ENCODE measurements at places on chromosomes 12 and 14.

DNA sequence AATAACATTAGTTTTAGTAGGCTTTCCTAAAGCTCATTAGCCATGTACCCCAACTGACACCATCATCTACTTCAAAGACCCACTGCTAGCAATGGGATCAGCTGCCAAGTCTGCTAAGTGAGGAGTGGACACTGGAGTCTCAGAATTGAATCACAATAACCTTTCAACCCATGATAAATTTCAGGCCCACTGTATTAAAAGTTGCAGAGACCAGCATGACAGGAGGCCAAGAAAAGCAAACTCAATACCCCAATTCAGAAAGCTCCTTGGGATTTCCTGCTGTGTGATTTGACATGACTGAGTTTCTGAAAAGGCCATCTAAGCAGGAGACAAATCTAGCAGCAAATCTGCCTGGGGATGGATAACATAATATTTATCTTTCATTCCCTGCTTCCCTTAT lies 320.7 kb downstream of the NELL2 start:
- DNase-seq = no peak

GRCh38 chr12:129606239-129606638 lies 297.6 kb downstream of the TMEM132D start:
- DNase-seq = no peak

DNA sequence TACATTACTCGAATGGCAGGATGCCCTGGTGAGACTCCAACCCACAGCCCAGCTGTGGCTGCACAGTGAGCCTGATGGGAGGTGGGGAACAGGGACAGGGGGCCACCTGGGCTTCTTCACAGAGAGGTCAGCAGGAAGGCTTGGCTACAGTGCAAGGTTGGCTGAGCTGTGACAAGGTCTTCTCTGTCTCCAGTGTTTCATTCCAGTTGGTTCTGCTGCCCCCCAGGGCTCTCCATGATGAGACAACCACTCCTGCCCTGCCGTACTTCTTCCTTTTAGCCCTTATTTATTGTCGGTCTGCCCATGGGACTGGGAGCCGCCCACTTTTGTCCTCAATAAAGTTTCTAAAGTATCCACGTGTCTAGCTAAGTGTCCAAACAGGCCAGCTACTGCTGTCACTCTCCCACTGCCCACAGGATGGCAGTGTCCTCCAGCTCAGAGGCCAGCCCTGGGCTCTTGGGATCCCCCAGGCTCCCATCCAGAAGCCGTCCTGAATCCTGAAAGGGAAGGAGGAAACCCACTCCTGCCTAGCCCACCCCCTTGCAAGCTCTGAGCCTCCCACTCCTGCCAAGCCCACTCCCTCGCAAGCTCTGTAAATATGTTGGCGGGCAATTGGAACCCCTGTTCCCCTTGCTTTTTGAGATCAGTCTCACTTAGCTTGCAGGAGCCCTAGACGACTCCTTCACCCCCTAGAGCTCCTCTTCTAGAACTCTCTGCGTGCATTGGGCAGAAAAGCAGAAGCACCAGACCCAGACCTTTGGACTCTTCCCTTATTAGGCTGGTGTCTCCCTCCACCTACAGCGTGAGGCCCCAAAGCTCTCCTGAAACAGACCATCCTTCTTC lies 5.4 kb downstream of the C1QL4 start:
- DNase-seq = peak; percentile 44

GRCh38 chr14:75927564-75928087 lies 54.2 kb downstream of the TGFB3 start:
- DNase-seq = no peak

GRCh38 chr14:104637546-104638003 lies 33.0 kb upstream of the TMEM179 start:
- no peak for DNase-seq

GRCh38 chr14:72054911-72055310 lies 122.7 kb downstream of the RGS6 start:
- DNase-seq = no peak

DNA sequence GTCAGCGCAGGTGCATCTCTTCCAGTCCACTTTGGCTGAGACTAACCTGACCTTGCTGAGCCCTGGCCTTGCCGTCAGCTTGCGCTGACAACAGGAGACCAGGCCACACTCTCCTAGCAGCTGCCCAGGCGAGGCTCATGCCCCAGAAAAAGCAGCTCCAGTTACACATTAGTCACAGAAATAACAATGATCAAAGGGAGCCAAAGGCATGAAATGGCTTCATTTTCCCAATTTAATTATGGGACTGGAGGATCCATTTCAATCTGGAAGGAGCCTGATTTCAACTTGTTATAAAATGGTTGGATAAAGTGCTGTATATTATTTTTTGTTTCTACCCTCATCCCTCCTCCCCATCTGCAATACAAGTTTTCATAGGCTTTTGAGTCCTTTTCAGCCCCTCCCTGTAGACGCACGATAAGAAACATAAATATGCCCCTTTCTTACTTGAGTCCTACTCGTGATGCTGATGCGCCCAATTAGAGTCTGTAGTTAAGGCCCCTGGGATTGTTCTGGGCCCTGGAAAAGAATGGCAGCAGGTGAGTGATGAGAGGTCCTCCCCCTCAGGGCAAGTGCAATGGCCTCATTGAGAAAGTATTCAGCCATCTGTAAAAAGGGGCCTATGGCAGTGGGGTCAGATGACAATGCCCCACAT lies 376.0 kb downstream of the C12orf75 start:
- DNase-seq = peak; percentile 4

- no peak for DNase-seq
Observed at GRCh38 chr12:115542656-115543055, 734.8 kb downstream of the MED13L start.

- DNase-seq = no peak
Observed at GRCh38 chr12:44972746-44973421, 78.0 kb downstream of the DBX2 start.

DNA sequence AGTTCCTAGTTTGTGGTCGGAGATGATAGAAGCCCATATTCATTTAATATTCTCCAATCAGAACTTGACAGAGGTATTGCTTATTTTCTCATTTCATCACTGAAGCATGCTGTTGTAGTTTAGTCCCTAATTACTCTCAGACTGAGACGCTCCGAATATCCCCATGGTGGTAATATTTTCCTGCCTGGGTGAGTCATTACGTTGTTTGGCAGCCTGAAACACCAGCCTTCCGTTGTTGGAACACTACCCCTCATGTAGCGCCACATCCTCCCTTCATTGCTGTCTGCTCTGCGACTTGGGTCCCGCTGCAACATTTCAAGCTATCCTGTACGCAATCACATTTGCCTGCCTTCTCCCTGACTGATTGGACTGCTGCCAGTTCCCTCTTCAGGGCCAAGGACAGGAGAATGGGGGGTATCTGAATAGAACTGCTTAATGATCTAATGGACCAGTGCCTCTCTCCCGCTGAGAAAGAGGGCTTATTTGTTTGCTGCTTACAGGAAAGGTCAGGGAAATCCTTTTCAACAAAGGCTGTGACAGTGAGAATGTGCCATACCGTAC lies 369.1 kb downstream of the NPAS3 start:
- no peak for DNase-seq

- DNase-seq = no peak
Observed at GRCh38 chr12:13046964-13047363, 2.8 kb downstream of the FAM234B start.

GRCh38 chr12:24297516-24297915 lies 348.0 kb upstream of the SOX5 start:
- DNase-seq = no peak

GRCh38 chr14:64293976-64294671 lies at the start of gene ESR2:
Gene ESR2 (minus strand): TSS chr14:64294371. CDS start chr14:64282985, 11,386 bp downstream.
- no peak for DNase-seq

GRCh38 chr14:61281948-61282275 lies 774 bp upstream of the TMEM30B start:
- DNase-seq = no peak

- DNase-seq = no peak
Observed at GRCh38 chr12:121773011-121773777, 20.3 kb downstream of the RHOF start.

- DNase-seq = no peak
Observed at GRCh38 chr14:60945984-60946383, 34.9 kb downstream of the TRMT5 start.

DNA sequence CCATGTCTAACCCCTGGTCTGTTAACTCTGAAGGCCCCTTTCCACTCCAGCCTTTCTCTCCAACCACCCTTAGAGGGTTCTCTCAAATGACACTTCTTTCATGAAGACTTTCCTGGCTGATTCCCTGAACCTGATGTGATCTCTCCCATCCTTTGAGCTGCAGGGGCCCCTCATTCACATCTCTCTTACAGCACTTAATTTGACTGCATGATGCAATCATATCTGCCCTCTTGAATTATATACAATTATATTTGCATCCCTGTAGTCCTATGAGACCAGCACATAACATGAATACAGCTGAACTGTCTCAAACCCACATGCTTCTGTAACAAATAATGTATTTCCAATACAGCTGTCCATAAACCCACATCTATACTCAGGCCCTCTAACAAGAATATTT lies 56.4 kb downstream of the PPP2R5E start:
- DNase-seq = no peak

Measured in AG04450 (cell line).